Suppressor macrophage treated with lipopolysaccharide for 1 hour (primary cell): ENCODE measurements at places on chromosomes 7 and 10.
A peak's percentile ranks its signal among the peaks of the same experiment; 100 is the strongest.

GRCh38 chr10:58220769-58221451 is 46.8 kb downstream of the IPMK start:
- DNase-seq = no peak

- no peak for DNase-seq
Observed at GRCh38 chr10:73931767-73932619, 21.1 kb downstream of the PLAU start.

DNA sequence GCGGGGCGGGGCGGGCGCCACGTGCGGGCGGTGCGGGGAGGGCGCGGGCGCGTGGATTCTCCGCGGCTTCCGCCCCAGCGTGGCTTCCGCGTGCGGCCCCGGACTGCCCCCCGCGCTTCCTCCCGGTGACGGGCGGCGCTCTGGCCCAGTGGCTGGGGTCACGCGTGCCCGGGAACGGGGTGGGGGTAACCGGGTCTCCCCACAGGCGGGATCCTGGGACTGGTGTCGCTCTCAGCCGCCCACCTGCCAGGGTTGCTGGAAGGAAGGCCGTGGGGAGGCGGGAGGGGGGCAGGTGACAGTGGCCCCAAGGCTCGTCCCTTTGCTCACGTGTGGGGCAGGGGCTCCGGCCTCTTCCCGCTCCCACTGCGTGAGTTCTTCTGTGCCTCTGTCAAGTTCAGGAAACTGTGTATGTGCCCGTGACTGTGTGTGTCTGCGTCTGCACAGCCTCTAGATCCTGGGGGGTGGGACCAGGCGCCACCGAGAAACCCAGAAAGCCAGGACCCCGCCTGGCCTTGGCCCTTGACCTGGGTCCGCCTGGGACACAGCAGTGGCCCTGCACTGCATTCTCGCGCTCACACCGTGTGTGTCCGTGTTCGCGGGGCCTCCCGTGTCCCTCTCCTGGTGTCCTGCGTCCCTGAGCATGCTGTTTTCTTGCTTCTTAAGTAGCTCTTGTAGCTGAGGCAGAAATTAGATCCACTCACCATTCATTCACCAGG is 919 bp downstream of the MAFK start:
- peak; percentile 43 for DNase-seq

GRCh38 chr7:121621937-121622336 is 225.8 kb upstream of the FAM3C start:
- DNase-seq = no peak

GRCh38 chr10:47287365-47287802 is 12.6 kb upstream of the GDF10 start:
- DNase-seq = no peak

DNA sequence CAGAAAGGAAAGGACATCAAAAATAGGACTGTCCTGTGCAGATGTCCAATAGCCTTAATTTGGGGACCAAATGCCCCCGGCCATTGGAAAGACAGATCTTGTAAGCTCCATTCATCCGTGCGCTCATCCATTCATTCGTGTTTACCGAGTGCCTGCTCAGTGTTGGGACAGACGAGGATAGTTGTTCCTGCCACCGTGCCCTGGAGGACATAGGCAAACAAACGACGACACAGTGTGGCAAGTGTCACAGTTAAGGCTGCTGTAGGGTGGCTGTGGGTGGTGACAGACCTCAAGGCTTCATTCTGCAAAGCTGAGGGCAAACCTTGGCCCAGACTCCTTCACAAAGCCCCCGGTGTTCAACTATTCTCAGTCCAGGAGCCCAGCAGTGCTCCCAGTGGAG is 27.6 kb downstream of the MKI67 start:
- no peak for DNase-seq

DNA sequence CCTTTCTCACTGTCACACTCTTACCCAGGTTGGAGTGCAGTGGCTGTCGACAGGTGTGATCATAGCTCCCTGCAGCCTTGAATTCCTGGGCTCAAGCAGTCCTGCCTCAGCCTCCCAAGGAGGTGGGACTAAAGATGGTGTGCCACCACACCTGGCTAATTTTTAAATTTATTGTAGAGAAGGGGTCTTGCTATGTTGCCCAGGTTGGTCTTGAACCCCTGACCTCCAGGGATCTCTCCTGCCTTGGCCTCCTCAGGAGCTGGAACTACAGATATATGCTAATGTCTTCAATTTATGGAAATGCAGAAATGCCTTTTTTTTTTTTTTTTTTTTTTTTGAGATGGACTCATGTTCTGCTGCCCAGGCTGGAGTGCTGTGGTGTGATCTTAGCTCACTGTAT is 42.7 kb downstream of the DNAJB6 start:
- no peak for DNase-seq

- no peak for DNase-seq
Observed at GRCh38 chr7:135977742-135978066, 545 bp upstream of the MTPN start.

GRCh38 chr10:124168991-124169802 is 75.8 kb upstream of the CHST15 start:
- DNase-seq = no peak

DNA sequence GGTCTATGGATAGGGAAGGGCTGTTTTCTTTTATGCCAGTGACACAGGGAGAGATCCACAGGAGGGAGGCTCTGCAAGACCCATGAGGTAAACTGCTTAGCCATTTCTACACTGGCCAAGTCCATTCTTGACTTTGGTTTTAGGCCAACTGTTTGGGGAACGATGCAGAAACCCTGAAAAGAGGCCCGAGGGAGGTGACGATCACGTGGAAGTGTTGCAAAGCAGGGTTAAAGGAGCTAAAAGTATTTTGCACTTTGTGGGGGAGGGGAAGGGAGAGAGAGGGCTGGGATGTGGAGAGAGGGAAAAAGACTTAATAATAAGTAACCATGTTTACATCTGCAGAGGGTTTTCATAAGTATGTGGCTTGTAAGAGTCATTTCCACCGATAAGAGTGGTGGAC is 239.7 kb downstream of the EMX2 start:
- no peak for DNase-seq

- DNase-seq = peak; percentile 32
Observed at GRCh38 chr10:113716109-113716910, 35.2 kb upstream of the PLEKHS1 start.

- no peak for DNase-seq
Observed at GRCh38 chr10:59537501-59537900, 172.1 kb downstream of the SLC16A9 start.

GRCh38 chr10:80462299-80462980 is 8.3 kb downstream of the TSPAN14 start:
- no peak for DNase-seq

- peak; percentile 38 for DNase-seq
Observed at GRCh38 chr10:113169853-113170460, 219.9 kb downstream of the TCF7L2 start.

- DNase-seq = no peak
Observed at GRCh38 chr7:15446722-15447121, 115.1 kb downstream of the AGMO start.

- DNase-seq = no peak
Observed at GRCh38 chr10:55168343-55168742, 367.3 kb upstream of the PCDH15 start.

DNA sequence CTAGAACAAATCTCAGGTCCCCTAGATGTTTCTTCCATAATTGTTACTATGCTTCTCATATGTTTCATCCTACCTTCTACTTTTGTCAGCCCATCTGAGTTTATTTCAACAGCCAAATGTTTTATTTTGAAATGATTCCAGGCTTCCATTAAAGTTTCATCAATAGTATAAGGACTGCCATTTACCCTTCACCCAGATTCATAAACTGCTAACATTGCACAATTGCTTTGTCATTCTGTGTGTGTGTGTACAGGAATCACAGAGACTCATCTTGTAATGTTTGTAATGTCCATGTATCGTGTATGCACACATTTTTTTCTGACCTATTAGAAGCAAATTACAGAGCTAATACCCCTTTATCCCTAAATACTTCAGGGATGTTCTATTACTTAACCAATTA is 25.5 kb downstream of the MMRN2 start:
- DNase-seq = no peak

- DNase-seq = no peak
Observed at GRCh38 chr10:89852872-89853271, 151.5 kb downstream of the KIF20B start.

- no peak for DNase-seq
Observed at GRCh38 chr10:13322615-13323148, 22.8 kb upstream of the PHYH start.

DNA sequence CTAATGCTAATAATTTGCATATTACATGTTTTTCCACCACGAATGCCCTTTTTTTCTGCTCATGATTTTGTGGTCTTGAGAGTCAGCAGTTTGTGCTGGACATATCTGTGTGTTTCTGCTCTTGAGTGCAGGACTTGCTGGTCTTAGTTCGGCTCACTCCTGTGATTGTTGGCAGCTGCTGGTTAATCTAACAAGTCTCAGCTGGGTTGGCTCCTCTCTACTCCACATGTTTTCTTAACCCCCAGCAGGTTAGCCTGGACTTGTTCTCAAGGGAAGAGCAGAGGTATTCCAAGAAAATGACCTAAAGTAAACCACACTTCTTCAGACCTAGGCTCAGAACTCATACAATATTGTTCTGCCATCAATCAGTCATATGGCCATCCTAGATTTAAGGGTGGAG is 1238.9 kb downstream of the XPNPEP1 start:
- no peak for DNase-seq

DNA sequence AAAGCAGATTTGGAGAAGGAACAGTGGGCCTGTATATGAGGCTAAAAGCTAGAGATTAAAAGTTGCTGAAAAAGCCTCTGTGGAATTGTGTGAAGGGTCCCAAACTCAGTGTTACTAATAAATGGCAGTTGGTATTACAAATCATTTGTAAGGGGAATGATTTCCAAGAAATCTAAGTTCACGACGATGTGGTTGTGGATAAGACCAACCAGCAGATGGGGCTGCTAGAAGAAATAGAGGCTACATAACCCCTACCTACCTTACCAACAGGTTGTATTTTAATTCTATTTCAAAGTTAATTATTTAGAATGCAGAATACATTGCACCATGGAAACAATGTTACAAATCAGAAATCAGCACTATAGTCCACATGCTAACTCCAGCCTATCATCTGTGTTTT is 377.1 kb downstream of the HPSE2 start:
- no peak for DNase-seq

DNA sequence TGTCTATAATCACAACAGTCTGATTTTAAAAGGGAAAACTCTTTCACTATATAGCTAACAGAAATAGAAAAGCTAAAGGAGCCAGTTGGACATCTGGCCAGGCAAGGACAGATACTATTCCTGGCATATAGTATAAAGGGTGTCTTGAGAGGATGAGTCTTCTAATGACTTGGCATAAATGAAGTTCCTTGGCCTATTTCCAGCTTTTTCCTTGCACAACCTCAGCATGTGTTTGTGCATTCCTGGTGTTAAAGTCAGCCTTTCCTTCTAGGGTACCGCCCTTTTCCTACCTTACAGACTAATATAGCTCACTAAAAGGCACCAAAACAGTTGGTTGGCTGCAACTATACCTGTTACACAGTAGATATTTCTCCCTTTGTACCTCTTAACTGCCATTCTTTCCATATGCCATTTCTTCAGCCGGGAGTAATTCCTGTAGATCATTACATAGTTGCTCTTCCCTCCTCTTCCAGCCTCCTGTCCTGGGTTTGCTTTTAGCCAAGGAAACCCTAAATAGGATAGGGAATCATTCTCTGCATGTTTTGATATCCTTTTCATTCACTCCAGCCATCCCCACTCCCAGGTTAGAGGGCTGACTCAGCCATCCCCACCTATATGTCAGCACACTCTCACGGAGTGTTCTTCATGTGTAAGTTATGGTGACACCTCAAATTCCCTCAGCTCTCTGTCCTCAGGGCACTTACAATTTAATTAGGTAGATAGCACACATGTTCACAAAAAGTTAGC is 102.1 kb upstream of the MDFIC start:
- no peak for DNase-seq
